Heart right ventricle (tissue), 16 donors: ENCODE measurements at places on chromosomes 3 and 15. TPM values are rescaled to one million over a fixed set of nuclear protein-coding genes. Genes with fewer than 3 reads are reported as not detected.

SPATA12 gene
- not detected for total RNA-seq

CFAP20DC gene
- total RNA-seq, result not detected

VPS18 gene
- total RNA-seq, result 19.8 TPM

TMEM115 gene
- 18.7 TPM for total RNA-seq

CASR gene
- total RNA-seq, result not detected

PAQR9 gene
- total RNA-seq, result 17.2 TPM

PLCB2 gene
- total RNA-seq, result 7.5 TPM

DALRD3 gene
- total RNA-seq, result 16.1 TPM

PLSCR4 gene
- 15.0 TPM for total RNA-seq

OR5K2 gene
- not detected for total RNA-seq

GRCh38 chr3:25663869-25664811, 567 bp downstream of the TOP2B start:
- H3K36me3 ChIP-seq, result no peaks in the 10 kb centered on the region
- peak overlapping the region; percentile 98 for H3K27ac ChIP-seq
- no peaks in the 10 kb centered on the region for H3K27me3 ChIP-seq
- DNase-seq, result peak; percentile 74
- peak overlapping the region; percentile 81 for H3K4me3 ChIP-seq

DNA sequence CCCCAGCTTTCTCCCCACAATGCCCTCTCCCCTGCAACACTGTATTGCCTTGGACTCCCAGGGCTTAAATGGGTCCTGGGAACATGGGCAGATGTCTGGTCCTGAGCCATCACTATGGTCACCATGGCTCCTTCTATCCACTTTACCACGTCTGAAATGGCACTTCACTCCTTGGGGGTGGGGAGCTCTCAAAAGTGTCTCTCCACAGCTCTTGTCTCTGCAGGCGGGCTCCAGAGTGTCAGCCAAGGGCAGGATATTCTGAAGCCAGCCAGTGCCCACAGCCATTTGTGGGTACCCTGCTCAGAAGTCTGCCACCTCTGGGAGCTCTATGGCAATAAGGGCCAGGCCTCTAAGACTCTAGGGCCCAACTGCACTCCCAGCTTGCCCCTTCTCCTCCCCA, 163.9 kb downstream of the PPM1L start:
- no peak overlapping the region for H3K27ac ChIP-seq
- no peak for DNase-seq
- no peaks in the 10 kb centered on the region for H3K27me3 ChIP-seq
- H3K36me3 ChIP-seq, result no peaks in the 10 kb centered on the region

- no peak for DNase-seq
- no peak overlapping the region for H3K4me3 ChIP-seq
- no peaks in the 10 kb centered on the region for H3K27me3 ChIP-seq
- no peaks in the 10 kb centered on the region for H3K36me3 ChIP-seq
- H3K4me1 ChIP-seq, result peaks cover 3% of the 10 kb centered on the region
Observed at GRCh38 chr3:185406121-185406620, 43.2 kb downstream of the MAP3K13 start.

- no peak overlapping the region for H3K4me3 ChIP-seq
- peaks cover 3% of the 10 kb centered on the region for H3K4me1 ChIP-seq
Observed at GRCh38 chr3:125381314-125381713, 6.2 kb upstream of the ZNF148 start.

GRCh38 chr15:84666373-84666772, 8.4 kb upstream of the NMB start:
- H3K27me3 ChIP-seq, result no peaks in the 10 kb centered on the region
- H3K4me3 ChIP-seq, result no peak overlapping the region
- H3K36me3 ChIP-seq, result peaks cover 83% of the 10 kb centered on the region

DNA sequence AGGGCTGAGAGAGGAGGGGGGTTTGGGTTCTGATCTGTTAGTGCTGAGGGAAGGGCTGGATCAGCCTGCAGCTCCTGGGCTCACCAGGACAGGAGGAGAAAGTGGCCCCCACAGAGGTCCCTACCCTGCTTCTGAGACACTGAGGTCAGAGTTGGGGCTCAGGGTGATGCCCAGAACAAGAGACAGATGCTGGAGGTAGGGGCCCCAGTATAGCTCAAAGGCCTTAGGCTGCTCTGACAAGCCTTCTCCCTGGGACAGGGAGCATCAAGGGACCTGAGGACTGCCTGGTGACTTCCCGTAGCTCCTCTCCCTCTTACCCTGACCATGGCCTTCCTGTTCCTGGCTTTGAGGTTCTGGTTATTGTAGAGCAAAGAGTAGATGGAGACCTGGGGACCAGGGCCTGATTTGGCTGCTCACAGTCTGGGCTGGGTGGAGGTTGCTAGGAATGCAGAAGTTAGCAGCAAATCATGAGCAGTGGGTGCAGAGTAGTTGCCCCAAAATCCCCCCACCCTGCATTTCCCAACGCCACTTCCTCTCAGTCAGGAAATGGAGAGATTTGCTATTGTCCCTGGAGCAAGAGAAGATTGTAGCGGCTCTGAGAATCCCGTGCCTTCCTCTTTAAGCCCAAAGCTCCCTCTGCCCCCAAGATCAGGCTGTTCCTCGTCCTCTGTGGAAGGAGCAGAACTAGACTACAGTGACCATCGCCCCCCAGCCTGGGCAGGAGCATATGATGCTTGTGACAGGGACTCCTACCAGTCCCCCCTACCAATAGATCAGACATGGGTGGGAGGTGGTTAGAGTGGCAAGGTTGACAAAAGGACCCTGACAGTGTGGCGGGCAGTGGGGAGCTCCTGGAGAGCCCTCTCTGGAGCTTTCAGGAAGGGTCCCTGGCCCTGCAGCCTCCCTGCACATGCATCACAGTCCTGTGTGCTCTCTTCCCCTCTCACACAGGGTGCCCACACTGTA, 47.4 kb upstream of the SEC22A start:
- no peak overlapping the region for H3K27ac ChIP-seq
- no peaks in the 10 kb centered on the region for H3K36me3 ChIP-seq
- H3K4me1 ChIP-seq, result peaks cover 7% of the 10 kb centered on the region
- H3K27me3 ChIP-seq, result no peaks in the 10 kb centered on the region
- H3K4me3 ChIP-seq, result no peak overlapping the region

- H3K4me1 ChIP-seq, result no peaks in the 10 kb centered on the region
- peak overlapping the region; percentile 98 for H3K27ac ChIP-seq
- no peaks in the 10 kb centered on the region for H3K27me3 ChIP-seq
- DNase-seq, result peak; percentile 23
- no peaks in the 10 kb centered on the region for H3K36me3 ChIP-seq
Observed at GRCh38 chr3:46856576-46857471, 6.4 kb downstream of the MYL3 start.

DNA sequence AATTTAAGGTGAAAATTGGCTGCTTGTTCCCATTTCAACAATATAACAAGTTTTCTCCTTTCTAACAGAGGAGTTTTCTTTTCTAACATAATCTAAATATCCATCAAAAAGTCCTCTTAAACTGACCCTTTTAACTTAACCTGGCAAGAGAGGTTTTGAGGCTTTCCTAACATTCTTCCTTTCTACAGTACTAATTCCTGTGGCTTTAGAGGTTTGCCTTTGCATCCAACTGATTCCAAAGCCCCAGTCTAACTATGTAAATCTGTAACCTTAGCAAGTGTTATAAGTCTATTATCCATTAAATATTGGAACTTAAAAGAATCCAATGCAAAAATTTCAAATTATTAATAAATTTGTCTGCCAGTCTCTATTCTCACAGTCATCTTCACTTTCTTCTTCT, 134.1 kb downstream of the ISL2 start:
- no peaks in the 10 kb centered on the region for H3K36me3 ChIP-seq
- no peak overlapping the region for H3K27ac ChIP-seq
- H3K4me1 ChIP-seq, result no peaks in the 10 kb centered on the region
- no peak for DNase-seq
- no peaks in the 10 kb centered on the region for H3K27me3 ChIP-seq

- DNase-seq, result no peak
- H3K27me3 ChIP-seq, result peaks cover 26% of the 10 kb centered on the region
- H3K4me1 ChIP-seq, result no peaks in the 10 kb centered on the region
- no peaks in the 10 kb centered on the region for H3K36me3 ChIP-seq
Observed at GRCh38 chr15:33644304-33644703, 324.0 kb upstream of the CHRM5 start.

- no peaks in the 10 kb centered on the region for H3K4me1 ChIP-seq
- no peaks in the 10 kb centered on the region for H3K36me3 ChIP-seq
- no peak for DNase-seq
Observed at GRCh38 chr15:69885173-69885955, 212.4 kb downstream of the TLE3 start.

DNA sequence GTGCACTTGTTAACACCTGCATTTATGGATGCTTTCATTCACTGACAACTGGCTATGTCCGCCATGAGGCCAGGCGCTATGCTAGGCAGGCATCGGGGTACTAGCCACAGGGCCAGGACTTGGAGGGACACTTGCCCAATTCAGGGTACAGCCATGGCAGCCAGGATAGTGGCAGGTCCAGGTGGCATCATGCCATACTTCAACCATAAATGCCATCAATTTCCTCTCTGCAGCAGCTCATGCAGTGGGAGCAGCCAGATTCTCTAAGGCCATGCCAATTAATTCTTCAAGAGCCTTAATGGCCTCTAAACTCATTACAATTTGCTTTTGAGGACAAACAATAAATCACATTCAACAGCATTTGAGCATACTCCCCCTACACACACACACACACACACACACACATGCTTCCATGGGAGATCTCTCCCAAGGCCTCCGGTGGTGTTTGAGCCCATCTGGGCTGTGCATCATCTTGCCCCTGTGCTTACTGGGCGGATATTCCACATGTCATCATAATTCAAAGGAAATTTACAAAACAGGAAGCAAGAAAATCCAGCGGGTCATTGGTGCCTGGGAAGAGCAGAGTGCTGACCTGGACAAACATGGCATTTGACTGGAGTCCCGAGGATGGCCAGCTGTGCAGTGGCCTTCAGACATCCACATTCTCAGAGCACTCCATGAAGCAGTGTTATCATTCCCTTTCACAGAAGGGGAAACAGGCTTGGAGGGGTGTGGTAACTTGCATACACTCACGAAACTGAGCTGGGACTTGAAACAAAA, 109.1 kb downstream of the IQSEC1 start:
- no peak for DNase-seq
- H3K27me3 ChIP-seq, result no peaks in the 10 kb centered on the region
- H3K27ac ChIP-seq, result peak overlapping the region; percentile 93
- no peak overlapping the region for H3K4me3 ChIP-seq
- no peaks in the 10 kb centered on the region for H3K36me3 ChIP-seq

DNA sequence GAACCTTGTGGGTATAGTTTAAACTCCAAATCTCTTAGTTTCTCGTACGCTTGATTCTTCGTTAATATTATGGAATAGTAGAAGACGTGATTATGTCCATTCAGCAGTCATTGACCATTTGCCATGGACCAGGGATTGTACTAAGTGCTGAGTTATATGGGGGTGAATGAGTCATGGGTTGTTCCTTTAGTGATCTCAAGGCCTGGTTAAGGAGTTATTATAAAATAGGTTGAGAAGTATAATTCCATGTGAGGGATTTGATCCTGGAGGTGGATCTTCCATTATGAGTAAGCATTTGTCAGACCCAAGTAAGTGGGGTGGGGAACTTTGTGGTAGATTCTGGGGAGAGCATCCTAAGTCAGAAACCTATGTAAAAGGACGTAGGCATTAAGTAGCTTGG, 15.4 kb downstream of the NR2C2 start:
- no peak overlapping the region for H3K4me3 ChIP-seq
- no peak for DNase-seq
- peaks cover 6% of the 10 kb centered on the region for H3K4me1 ChIP-seq
- H3K27me3 ChIP-seq, result no peaks in the 10 kb centered on the region

DNA sequence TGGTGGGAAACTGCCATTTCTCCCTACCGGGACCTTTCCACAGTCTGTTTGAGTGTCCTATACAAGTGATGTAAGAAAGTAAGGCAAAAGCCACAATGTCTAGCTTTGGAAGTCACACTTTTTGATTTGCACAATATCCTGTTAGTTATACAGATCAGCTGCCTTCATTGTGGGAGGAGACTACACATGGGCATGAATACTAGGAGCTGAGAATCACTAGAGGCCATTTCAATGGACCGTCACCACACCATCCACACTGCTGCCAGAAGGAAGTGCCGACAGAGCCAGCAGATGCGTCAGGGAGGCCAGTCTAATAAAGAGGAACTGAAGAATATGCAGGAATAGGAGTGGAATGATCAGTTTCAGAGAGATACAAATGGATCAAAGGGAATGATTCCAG, 65.8 kb downstream of the SCN11A start:
- no peaks in the 10 kb centered on the region for H3K36me3 ChIP-seq
- no peaks in the 10 kb centered on the region for H3K4me1 ChIP-seq
- DNase-seq, result no peak
- no peak overlapping the region for H3K4me3 ChIP-seq

GRCh38 chr3:155211266-155211665, 82.2 kb downstream of the STRIT1 start:
- H3K4me3 ChIP-seq, result no peak overlapping the region
- no peaks in the 10 kb centered on the region for H3K36me3 ChIP-seq
- no peak overlapping the region for H3K27ac ChIP-seq

GRCh38 chr15:66999046-66999968, 66.1 kb upstream of the SMAD3 start:
- H3K4me3 ChIP-seq, result no peak overlapping the region
- H3K4me1 ChIP-seq, result no peaks in the 10 kb centered on the region
- no peaks in the 10 kb centered on the region for H3K27me3 ChIP-seq
- no peak for DNase-seq
- H3K27ac ChIP-seq, result no peak overlapping the region

GRCh38 chr3:175836617-175837016, 977.5 kb downstream of the NAALADL2 start:
- no peak overlapping the region for H3K27ac ChIP-seq
- no peaks in the 10 kb centered on the region for H3K27me3 ChIP-seq
- H3K36me3 ChIP-seq, result no peaks in the 10 kb centered on the region
- no peaks in the 10 kb centered on the region for H3K4me1 ChIP-seq
- DNase-seq, result no peak

DNA sequence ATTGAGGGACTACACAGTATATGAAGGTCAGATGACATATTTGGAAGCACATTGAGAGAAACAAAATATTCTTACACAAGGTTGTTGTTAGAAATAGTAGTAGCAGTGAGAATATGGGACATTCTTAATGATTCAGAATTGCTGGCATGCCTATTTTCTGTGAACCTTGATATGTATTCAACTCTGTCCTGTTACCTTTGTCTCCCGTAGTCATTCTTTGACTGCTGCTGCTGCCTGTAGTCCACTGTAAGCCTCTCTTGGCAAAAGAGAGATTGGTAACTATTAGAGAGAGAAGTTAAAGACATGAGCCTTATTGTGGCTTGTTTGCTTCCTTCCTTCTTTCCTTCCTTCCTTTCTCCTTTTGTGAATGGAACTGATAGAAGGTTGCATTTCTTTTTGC, 64.5 kb downstream of the TCF12 start:
- no peaks in the 10 kb centered on the region for H3K36me3 ChIP-seq
- H3K4me3 ChIP-seq, result no peak overlapping the region
- no peaks in the 10 kb centered on the region for H3K4me1 ChIP-seq
- DNase-seq, result no peak

DNA sequence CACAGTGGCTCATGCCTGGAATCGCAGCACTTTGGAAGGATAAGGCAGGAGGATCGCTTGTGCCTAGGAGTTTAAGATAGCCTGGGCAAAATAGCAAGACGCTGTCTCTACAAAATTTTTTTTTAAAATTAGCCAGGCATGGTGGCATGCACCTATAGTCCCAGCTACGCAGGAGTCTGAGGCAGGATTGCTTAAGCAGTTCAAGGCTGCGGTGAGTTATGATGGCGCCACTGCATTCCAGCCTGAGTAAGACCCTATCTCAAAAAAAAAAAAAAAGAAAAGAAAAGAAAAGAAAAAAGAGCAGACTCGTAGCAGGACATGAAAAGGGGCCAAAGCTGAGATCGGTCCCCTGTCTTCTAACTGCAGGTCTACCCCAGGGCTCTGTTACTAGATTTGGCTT, 18.9 kb downstream of the SRGAP3 start:
- no peaks in the 10 kb centered on the region for H3K36me3 ChIP-seq
- no peak overlapping the region for H3K4me3 ChIP-seq
- no peaks in the 10 kb centered on the region for H3K27me3 ChIP-seq
- peaks cover 4% of the 10 kb centered on the region for H3K4me1 ChIP-seq
- DNase-seq, result no peak
